T-helper 17 cell (primary cell): ENCODE measurements at places on chromosomes 6 and 20.

GRCh38 chr20:48460681-48461080 is 367.1 kb downstream of the PREX1 start:
- DNase-seq = no peak

- DNase-seq = no peak
These were observed 6.2 kb upstream of the FLRT3 start for GRCh38 chr20:14343491-14344065.

- DNase-seq = no peak
These were observed 123.0 kb upstream of the AKIRIN2 start for GRCh38 chr6:87824958-87825491.

DNA sequence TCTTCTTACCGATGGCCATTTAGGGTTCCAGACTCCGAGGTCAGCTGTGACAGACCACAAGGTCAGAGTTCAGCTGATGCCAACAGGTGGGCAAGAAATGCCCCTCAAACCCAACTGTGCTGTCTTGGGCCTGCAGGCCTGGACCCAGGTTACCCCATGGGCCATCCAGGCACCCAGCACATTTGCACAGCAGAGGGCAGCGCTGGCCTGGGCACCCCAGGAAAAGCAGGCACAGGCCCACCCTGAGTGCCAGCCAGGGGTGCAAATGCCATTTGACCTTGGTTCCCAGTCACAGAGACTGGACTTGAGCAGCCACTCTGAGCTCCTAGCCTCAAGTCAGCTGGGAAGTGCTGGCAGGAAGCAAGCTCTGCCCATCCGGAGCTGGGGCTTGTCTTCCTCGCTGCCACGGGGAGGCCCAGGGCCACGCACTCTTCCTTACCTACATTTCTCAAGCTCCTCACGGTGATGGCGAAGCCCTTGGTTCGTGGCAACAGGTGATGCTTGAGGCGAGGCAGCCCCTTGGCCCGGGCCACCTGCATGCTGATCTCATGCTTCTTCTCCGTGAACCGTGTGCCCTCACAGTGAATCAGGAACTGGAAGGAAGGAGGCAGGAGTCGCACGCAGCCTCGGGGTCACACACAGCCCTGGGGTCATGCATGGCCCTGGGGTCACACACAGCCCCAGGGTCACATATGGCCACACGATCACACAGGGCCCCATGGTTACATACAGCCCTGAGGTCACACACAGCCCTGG is 120.8 kb downstream of the AGPAT4 start:
- no peak for DNase-seq

GRCh38 chr6:121884091-121884490 is 448.6 kb downstream of the GJA1 start:
- no peak for DNase-seq

DNA sequence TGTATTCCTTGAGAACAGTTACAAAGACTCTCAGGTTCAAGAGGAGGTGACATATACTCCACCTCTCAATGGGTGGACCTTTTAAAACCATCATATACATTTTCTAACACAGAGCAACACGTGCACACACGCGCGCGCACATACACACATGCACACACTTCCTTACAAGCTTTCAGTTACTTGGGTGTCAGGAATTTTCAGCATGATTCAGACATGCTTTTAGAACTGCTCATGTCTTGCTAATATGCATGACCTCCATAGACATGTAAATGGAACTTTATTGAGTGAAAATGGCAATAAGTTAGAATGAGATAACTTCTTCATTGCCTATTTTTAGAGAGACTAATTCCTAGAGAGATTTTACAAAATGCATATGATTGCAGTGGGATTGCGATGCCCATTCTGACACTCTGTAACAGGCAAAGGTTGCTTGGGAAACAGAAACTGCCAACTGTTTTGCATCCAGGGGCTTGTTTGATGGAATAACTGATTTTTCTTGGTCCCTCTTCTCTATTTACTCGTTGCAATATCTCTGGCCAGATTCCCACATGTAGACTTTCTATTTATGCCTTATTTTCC is 531.4 kb upstream of the RNF217 start:
- DNase-seq = no peak

DNA sequence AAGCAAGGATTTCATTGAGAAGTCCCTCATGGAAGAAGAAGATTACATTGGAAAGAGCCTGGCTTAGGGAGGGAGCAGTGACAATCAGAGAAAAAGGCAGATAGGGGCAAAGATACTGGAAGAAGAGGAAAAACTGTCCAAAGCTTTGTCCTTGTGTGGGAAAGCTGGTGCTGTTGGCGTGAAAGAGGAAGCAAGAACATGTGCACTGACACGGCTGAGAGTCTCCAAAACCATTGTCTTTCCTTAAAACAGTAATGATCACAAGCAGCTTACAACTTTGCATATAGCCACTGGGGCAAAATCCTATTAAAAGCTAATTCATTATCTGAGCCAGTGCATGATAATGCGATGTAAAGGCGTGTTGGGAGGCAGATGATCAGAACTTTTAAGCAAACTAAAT is 85.1 kb upstream of the ESR1 start:
- DNase-seq = no peak

DNA sequence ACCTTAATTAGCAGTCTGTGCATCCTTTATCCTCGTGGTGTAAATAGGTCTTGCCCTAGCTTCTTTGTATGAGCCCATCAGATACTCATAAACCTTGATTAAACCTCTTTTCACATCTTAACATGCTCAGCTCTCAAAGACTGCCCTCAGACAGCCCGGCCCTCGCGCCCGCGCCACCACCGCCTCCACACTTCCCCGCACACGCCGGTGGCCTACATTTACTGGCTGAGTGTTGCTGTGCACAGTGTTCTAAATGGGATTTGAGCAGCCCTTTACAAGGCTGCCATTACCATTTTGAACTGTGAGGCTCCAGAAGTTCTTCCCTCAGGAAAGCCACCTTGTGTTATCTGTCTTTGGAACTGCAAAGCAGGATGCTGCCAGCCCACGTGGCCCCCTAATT is 63.0 kb upstream of the INSM1 start:
- DNase-seq = no peak

- DNase-seq = no peak
These were observed 10.2 kb upstream of the SRPK1 start for GRCh38 chr6:35931120-35931561.

- DNase-seq = no peak
These were observed 48.5 kb downstream of the FNDC1 start for GRCh38 chr6:159217595-159218275.

GRCh38 chr6:166836785-166837718 is 119.3 kb downstream of the RNASET2 start:
- DNase-seq = no peak

- no peak for DNase-seq
These were observed 40.1 kb upstream of the SLC23A2 start for GRCh38 chr20:5041433-5041832.

GRCh38 chr6:68059899-68060298 is 575.2 kb upstream of the ADGRB3 start:
- no peak for DNase-seq

DNA sequence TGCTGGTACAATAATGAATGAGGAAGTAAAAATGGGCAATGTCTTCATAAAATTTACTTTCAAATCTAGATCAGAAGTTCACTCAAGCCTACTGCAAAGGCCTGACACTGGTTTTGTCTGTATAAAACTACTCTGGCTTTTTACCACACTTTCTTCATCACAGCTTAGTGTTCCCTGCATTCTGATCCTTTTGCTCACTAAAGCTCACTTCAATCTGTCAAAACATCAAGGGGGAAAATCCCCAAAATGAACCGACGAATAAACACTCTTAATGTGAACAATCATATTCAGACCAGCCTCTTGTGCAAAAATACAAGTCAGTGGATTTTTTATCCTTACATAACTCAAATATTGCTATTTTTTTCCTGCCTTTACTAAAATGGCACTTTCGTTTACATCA is 98.5 kb downstream of the PRDM1 start:
- no peak for DNase-seq

GRCh38 chr20:64144144-64144912 is 19.9 kb upstream of the MYT1 start:
- DNase-seq = no peak

DNA sequence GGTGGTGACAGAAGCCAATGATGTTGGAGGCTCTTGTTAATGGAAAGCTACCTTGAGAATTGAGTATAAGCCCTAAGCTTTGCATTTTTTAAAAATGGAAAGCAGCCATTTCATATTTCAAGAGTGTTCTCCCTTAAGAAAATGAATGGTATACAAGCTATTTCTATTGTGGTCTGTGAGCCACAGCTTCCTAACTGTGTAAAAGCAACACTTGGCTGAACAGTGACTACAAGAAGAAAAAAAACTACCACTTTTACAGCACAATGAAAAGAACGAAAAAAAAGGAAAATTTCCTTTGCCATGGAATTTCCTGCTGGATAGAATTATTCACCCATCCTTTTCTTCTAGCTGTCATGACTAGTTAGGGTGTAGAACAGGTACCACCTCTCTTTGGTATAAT is 397.1 kb upstream of the BTBD3 start:
- DNase-seq = no peak

DNA sequence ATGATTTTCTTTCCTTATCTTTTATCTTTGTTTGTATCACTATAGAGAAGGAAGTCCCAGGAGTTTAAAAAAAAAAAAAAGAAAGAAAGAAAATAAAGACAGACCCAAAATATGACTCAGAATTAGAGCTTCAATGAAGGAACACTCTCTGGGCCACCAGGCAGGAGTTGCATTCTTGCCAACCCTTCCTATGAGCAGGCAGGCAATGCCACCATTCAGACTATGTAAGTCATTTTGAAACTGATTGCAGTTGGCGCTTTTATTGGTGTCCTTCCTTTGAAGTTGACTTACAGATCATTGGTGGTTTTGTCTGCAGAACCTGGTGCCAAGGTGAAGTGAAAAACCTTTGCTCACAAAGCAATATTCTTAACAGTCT is 50.3 kb downstream of the MYB start:
- no peak for DNase-seq

- no peak for DNase-seq
These were observed 384.6 kb downstream of the PKHD1 start for GRCh38 chr6:51702851-51703250.

DNA sequence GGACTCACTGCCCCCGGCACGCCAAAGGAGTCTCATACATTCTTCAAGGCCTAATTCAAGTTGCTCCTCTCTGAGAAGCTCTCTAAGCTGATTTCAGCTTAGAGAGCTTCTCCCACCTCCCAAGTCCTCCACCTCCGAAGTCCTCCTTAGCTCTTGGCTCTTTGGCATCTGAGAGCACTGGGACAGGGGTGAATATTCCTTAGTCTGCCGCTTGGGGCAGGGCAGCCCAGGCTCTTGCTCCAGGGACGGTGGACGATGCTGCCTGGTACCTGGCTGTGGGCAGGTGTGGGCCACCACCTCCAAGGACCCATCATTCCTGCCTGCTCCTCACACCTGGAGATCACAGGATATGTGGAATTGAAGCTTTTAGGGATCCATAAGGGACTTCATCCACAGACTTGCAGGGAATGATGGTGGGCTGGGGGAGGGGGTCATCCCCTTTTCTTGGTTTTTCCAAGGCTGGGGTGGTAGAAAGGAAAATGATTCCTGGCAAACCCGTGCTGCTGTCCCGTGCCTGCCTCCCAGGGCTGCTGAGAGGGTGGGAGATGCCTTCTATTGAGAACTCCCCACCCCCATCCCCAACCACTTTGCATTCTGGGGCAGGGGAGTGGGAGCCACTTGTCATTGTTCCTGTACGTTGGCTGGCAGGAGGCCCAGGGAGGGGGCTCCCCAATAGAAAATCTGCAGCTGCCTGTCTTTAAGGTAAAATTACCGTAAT is 57.4 kb downstream of the ARHGAP40 start:
- DNase-seq = no peak

- DNase-seq = no peak
These were observed 82.1 kb downstream of the PREP start for GRCh38 chr6:105320765-105321164.

DNA sequence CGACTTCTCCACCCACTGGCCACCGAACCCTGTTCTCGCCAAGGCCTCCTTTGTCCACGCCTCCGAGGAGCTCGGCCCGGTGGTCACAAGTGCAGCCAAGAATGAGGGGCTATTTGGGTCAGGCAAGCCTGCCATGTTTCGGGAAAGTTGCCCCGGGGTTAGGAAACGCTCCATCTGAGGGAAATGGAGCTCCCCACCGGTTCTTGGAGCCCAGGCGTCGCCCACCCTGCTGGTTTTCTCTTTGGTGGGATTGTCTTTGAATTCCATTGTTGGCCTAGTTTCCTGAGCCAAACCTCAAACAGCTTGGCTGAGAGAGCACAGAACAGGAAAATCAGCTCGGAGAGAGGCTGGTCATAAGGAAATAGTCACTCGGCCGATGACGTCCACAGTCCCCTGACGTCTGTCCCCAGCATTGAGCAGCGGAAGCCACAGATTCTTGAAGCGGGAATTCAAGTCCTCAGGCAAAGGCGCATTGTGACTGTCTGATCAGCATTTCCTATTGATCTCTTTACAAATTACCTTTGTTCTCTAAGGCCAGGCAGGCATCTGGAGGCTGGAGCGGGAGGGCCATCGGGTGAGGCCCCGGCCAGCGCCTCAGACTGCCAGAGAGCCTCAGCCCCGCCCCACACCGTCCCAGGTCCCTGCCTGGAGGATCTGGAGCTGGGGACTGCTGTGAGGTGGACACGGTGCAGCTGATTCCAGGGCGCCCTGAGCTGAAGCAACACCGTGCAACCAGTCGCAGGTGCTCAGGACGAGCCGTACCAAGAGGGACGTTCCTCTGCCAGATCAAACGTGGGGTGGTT is 138.6 kb downstream of the DLL1 start:
- peak; percentile 7 for DNase-seq

DNA sequence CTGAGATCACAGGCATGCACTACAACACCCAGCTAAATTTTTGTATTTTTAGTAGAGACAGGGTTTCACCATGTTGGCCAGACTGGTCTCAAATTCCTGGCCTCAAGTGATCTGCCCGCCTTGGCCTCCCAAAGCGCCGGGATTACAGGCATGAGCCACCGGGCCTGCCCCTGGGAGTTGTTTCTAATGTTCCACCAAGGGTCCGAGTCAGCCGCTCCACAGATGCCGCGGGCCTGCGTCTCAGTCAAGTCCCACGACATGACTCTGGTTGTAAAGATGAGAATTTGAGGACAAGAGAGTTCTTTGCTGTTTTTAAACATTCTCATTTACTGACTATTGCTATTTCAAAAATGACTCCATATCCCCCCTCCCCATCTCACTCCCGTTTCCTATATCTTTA is 30.8 kb downstream of the BNIP5 start:
- DNase-seq = no peak

DNA sequence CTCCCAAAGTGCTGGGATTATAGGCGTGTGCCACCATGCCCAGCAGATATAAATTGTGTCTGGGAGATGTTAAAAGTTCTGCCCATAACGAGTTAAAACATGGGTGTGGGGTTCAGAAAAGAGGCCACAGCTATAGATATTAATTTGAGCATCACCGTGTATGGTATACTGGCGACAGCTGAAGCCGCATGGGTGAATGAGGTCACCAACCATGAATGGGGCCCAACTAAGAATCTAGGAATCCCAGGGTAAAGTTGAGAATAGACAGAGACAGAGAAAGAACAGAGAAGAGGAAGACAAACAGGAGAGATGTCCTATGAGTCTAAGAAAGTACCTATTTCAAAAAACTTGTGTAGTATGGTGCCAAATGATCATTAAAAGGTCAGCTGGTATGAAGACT is 50.9 kb downstream of the ILRUN start:
- DNase-seq = no peak

DNA sequence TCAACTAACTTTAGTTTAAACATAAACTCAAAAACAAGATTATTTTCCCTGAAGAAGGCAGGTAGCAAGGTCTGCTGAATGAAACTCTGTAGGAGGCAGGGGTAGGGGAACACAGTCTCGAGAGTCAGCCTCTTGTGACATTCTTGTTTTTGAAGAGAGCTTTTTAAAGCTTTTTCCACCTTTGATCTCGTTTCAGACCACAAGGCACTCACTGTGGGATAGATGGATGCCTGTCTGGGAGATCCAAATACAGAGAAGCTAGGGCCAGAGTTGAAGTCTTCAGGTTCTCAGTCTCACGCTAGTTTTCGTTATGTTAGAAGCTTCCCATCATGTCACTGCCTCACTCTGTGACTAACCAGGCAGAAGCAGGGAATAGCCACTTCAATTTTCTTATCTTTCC is 14.9 kb downstream of the F13A1 start:
- no peak for DNase-seq
